Stimulated activated CD8-positive, alpha-beta memory T cell treated with anti-CD3 and anti-CD28 coated beads, Interleukin-7, amount 100 ng/mL, for 1 hour (primary cell): ENCODE measurements at places on chromosomes 7 and 10.

GRCh38 chr7:132225216-132226030 is 350.8 kb downstream of the PLXNA4 start:
- DNase-seq: no peak

DNA sequence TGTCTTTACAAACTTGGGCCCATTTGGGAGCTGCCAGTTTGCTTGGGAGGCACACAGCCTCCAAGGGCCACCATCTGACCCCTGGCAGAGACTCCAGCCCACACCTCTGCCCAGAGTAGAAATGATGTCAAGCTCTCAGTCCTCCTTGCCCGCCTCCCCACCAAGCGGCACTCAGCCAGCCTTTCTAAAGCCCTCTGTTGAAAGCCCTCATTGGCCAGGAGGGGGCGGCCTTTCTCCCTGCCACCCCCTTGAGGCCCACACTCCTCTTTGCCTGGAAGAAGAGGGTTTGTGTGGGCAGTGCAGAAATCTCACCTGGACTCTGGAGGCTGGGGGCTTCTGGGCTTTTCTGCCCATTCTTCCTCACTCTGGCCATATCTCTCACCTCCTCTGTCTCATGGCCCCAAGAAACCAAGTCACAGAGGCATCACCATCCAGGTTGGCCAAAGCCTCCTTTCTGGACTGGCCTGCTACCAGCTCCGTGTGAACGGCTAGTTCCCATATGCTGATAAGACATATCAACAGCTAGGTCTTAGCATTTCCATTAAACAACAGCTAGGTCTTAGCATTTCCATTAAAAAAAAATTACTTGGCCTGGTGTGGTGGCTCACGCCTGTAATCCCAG is 36.1 kb downstream of the UBTD1 start:
- DNase-seq: no peak

DNA sequence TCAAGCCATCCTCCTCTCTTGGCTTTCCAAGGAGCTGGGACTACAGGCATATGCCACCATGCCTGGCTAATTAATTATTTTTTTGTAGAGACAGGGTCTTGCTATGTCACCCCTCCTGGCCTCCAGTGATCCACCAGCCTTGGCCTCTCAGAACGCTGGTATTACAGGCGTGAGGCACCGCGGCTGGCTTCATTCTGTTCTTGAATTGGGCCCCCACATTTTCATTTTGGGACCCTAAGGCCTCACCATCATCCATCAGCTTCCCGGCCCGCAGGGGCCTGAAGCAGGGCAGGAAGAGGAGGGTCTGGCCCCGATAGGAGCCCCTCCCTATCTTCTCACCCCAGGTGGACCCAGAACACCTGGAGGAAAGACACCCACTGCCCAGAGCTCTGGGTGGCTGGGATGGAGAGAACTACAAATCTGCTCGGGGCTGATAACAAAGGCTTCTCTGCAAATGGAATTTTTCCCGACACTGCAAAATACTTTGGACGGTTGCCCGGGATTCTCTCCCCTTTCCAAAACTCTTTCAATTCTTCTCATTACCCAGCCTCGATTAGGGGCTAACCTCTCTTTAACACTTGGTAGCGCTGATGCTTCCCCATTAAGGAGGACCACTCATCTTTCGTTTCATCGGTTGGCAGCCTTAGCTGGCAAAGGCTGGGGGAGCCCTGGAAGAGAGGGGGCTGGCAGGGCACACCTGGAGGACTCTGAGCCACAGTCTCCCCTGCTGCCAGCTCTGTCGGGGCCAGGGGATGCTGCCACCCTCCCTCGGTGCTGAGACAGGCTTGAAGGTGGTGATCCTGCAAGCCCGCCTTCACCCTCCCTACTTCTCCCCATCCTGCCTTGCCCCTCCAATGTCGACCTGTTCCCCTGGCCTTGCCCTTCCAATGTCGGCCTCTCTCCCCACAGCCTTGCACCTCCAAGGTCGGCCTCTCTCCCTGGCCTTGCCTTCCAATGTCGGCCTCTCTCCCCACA is 81.0 kb upstream of the GNA12 start:
- no peak for DNase-seq

GRCh38 chr7:134662871-134663205 is 16.2 kb downstream of the BPGM start:
- DNase-seq: no peak

- no peak for DNase-seq
These were observed 43.2 kb downstream of the PANK1 start for GRCh38 chr10:89601728-89602361.

DNA sequence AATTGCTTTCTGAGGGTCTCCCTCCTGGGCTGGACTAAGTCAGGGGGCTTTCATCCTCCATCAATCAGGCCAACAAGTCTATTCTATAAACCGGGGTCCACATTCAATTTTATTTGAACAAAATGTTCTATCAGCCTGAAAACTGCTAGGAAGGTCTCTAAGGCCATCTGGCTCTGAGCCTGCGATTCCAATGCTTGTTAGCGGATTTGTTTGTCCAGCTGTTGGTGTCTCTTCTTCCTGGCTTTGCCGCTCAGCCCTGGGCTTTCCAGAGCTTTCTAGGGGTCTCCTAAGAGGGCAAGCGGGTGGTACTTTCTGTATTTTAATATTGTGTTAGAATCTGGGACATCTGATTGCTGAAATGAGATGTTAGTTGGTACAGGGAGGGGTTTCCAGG is 136.7 kb downstream of the VIPR2 start:
- no peak for DNase-seq

GRCh38 chr7:4951903-4952636 is 6.9 kb downstream of the MMD2 start:
- no peak for DNase-seq

- no peak for DNase-seq
These were observed 126.1 kb downstream of the SVIL start for GRCh38 chr10:29508554-29509244.

DNA sequence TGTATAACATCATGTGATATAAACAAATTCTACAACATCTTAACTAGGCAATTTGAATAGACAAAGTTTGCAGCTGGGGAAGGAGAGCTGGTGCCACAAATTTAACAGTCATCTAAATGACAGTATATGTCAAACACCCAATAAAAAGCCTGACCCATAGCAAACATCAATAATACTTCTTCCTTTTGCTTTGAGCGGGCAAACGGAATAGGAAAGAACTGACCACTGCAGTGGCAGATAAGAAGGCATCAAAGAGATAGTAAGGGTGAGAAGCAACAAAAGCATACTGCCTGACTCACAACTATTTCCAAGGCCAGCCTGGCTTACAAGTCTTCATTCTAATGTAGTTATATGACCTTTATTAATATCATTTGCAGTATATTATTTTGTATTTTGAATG is 99.9 kb downstream of the LRRN3 start:
- DNase-seq: no peak

GRCh38 chr7:157016352-157017041 is 6.0 kb upstream of the MNX1 start:
- DNase-seq: no peak

GRCh38 chr7:149302222-149302621 is 40.2 kb downstream of the ZNF783 start:
- DNase-seq: no peak

DNA sequence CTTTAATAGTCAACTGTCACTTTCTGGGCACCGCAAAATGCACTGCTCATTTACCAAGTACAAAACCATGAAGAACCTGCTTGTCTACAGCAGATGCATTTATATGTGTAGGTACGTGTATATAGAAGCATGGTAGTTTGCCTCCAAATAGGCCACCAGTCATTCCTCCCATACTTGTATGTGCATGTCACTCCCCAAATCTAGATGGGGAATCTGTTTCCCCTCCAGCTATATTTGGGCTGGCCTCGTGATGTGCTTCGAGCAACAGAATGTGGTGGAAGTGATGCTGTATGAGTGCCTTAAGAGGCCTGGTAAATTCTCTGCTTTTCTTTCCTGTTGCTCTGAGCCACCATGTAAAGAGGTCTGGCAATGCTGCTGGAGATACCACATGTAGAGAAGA is 47.1 kb downstream of the PSMC2 start:
- DNase-seq: no peak

DNA sequence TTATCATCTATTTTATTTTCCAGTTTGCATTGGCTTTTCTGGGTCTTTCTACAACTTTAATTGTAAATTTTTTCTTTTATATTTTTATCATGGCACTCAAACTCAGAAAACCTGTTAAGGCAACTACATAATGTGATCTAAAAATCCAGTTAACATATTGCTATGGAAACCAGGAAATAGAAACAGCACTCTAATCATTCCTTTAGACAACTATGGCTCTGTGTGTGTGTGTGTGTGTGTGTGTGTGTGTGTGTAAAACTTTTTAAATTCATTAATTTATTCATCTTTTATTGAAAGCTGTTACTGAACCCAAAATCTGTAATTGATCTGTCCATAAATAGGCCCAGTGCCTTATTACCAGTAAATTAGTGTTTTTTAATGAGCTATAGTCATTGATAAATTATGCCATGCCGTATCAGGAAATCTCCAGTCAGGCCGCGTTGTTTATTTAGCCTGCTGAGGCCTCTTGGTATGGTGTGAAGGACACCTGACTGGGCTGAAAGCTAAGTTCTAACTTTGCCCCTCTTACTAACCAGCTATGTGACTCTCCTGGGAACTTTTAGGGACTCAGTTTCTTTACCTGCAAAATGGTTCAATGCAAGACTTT is 1.5 kb upstream of the MET start:
- DNase-seq: no peak

DNA sequence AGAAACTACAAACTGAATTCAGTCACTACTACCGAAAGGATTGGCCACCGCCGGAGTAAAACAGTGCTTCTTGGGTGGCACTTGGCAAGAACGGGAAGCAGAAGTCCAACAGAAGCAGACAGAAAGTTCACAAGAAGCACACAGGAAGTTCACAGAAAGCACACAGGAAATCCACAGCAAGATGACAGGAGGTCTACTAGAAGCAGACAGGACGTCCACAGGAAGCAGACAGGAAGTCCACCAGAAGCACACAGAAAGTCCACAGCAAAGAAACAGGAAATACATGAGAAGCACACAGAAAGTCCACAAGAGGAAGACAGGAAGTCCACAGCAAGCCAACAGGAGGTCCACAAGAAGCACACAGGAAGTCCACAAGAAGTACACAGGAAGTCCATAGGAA is 399.2 kb upstream of the AUTS2 start:
- no peak for DNase-seq

- DNase-seq: no peak
These were observed 847 bp downstream of the AGMO start for GRCh38 chr7:15560968-15561367.

- DNase-seq: no peak
These were observed 404 bp upstream of the FMC1 start for GRCh38 chr7:139340808-139341057.

DNA sequence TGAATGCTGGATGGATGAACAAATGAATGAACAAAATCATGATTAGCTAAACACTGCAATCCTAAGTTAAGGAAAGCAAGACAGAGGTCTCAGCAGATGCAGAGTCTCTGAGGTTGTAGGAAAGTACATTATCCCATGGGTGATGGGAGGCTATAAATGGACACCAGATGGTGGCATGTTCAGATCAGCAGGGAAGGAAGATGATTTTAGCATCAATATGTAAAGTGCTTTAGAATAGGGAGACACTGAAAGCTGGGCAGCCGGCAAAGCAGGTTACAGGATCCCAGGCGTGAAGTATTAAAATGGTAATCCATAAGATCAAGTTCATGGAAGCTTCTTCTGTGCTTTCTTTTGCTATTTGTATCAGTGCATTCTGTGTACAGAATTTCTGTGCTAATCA is 7.9 kb upstream of the RAPGEF5 start:
- no peak for DNase-seq

DNA sequence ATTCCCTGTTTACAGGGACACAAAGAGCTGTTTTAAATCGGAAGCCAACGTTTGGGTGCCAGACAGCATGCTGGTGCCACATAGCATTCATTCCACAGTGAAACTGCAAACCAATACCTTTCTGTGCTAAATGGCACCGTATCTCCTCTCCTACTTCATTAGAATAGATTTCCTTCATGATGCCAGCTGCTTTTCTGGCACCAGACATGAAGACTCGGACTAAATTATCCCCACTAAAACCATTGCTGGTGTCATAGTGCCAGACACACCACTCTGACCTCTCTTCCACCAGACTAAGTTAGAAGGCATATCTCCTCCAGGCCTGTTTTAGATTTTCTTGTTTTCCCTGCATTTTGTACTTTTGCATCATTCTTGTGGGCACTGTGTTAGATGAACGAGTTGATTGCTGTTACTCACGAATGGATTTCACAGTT is 155.1 kb downstream of the ETV1 start:
- no peak for DNase-seq

GRCh38 chr7:43905209-43905946 is 1.0 kb downstream of the URGCP start:
- DNase-seq: no peak

GRCh38 chr10:46525177-46525823 is 31.2 kb downstream of the GPRIN2 start:
- DNase-seq: no peak

GRCh38 chr7:46558482-46559193 is 637.6 kb upstream of the IGFBP3 start:
- DNase-seq: no peak

- no peak for DNase-seq
These were observed 150.3 kb downstream of the COL28A1 start for GRCh38 chr7:7385421-7385820.

DNA sequence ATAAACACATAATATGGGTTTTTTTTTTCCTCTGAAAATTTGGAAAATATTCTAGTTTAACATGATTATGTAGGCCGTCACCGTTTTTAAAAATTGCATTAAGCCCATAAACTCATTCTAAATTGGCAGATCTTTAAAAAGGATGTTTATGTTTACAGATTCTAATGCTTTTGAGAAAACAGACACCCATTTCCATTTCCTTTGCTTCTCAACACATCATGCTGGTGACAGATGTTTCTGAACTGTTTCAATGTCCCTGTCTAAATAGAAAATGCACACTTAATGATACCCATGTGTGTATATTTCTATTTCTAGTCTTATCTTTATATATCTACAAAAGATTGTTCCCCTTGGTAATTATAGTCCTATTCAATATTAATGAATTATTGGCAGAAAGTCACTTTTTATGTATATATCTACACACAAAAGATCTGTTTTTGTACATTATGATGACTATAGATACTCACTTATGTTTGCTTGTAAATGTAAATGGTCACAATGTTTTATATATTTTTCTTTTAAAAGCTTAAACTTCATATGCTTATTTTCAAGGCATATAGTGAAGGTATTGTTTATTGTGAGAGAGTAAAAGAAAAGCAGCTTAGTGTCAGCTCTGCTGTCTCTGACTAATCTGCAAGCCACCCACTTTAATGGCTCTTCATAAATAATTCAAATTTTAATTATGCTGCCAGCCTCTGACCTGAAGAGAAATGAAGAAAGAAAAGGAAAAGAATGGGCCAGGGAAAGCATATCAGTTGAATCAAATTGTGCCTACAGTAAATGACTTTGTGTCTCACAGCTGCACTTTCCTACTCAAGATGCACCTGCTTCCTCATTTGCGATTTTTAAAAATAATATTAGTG is 179.4 kb downstream of the CACNA2D1 start:
- no peak for DNase-seq
